ENCODE measurements at places on chromosomes 12 and 14.

- DNase-seq: no peak
Observed at GRCh38 chr14:71659159-71659558, 273.1 kb upstream of the RGS6 start.

- no peak for DNase-seq
Observed at GRCh38 chr14:96507723-96508122, 5.5 kb downstream of the PAPOLA start.

DNA sequence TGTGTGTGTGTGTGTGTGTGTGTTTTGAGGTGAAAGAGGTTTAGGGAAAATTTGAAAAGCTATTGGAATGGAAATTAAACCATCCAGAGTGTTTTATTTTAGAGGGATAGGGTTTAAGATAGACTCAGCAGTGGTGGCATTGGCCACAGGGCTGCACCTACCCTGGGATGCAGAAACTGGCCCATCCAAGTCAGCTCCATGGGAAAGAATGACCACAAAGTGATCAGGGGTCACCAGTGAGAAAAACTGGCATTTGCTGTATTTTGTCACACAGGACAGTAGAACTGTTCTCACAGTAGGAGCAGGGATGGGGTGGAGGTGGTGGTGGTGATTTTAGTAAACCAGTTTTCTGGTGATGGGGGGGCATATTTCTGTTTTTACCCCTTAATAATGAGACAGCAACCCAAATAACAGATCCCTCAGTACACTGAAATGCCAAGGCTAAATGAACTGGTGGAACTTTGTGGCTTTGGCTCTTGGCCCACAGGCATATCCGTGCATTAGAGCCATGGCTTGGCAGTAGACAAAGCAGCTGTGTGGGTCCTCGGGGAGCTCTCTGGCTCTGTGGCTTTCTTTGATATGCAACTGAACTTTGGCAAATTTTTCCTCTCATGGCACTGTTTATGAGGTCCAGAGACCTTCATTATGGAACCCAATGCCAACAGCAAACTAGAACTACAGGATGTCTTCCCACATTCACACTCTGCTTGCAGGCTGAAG lies 348.3 kb downstream of the ZFP36L1 start:
- peak; percentile 31 for DNase-seq

- no peak for DNase-seq
Observed at GRCh38 chr12:47819138-47819895, 386 bp downstream of the HDAC7 start.

DNA sequence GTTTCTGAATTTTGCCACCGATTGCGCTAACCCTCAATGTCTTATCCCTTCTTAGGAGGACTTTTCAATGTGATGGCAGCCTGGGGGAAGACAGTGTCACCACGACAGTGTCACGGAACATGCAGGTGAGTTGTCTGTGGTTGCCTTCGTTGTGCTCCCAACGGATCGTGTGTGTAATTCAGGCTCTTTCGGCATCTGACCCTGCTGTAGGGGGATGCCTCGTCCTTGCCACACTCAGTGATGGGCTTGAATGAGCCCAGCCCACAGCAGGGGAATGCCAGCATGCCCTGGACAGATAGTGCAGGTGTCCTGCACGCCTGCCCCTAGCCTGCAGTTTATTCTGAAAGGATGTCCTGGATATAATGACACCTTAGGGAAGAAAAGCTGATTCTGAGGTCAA lies 123.8 kb upstream of the RTL1 start:
- DNase-seq: no peak

DNA sequence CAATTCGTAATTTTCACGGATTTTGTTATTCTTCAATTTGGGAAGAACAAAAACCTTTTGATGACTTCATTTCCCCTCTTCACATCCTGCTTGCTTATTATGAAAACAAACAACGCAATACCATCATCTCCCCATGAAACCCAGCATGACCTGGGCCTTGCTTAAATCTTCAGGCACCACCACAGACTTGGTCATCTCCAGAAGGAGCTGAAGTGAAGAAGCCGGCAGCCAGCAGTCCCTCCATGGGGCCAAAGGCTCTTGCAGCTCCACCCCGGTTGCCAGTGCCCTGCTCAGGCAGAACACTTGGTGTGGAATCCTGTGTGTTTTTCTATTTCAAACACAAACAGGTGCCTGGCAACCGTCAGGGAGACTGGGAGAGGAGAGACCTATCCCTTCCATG lies 982.9 kb upstream of the TMEM132C start:
- no peak for DNase-seq

DNA sequence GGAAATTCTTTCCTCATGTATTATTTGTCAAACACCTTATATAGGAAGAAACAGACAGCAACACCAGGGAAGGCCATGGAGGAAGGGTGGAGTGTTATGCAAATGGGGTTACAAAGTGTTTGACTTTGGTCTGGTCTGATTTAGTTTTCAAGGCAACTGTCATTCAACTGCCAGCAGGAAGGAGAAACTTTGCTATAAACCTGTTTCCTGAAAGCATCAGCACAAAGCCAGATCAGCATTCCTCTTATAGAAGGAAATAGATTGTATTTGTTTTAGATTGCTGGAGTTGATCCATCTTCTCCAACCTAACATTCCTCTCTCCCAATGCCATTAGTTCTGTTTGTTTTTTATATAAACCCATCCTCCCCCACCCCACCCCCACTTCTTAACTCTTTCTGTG lies 65.7 kb downstream of the STAB2 start:
- no peak for DNase-seq

DNA sequence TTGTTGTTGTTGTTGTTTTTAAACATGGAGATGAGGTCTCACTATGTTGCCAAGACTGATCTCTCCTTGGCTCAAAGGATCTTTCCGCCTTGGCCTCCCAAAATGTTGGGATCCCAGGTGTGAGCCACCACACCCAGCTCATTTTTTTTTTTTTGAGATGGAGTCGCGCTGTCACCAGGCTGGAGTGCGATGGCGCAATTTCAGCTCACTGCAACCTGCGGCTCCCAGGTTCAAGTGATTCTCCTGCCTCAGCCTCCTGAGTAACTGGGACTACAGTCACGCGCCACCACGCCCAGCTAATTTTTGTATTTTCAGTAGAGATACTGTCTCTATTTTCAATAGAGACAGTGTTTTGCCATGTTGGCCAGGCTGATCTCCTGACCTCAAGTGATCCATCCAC lies 4.9 kb upstream of the CLIP1 start:
- DNase-seq: no peak

DNA sequence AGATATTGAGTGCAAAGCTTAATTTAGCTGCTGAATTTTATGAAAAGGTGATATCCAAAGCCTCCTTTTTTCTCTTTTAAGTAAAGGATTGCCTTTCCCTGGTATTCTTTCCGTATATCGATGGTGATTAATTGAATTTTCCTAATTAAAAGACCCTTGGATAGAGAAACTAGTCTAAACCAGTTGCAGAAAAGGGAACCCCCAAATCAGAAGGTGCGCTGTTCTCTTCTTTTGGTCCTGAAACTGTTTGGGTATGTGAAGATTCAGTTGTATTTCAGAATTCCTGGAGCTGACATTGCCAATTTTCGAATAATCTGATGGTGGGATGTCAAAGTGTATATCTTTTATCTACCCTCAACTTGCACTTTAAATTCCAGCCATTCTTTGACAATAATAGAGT lies 1.9 kb downstream of the GPHN start:
- no peak for DNase-seq

GRCh38 chr14:40368314-40368713 lies 936.1 kb upstream of the FBXO33 start:
- no peak for DNase-seq

GRCh38 chr12:71400481-71400880 lies 39.1 kb upstream of the LGR5 start:
- no peak for DNase-seq

DNA sequence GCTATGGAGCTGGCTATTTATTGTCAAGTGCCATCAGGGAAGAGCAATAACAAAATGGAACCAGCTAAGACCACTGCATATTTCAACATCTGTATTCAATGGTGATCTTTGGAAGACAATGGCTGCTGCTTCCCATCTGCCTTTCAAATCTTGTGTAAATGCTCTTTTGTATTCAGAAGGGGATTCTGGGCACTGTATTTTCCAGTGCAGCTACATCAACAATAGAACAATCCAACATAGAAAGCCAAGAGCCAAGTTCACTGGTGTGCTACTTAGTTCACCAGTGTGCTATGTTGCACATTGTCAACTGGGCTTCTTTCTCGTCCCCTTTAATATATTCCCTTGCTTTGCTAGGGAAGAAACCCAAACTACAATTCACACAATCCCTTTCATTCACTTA lies 128.8 kb upstream of the OR4E1 start:
- DNase-seq: no peak

DNA sequence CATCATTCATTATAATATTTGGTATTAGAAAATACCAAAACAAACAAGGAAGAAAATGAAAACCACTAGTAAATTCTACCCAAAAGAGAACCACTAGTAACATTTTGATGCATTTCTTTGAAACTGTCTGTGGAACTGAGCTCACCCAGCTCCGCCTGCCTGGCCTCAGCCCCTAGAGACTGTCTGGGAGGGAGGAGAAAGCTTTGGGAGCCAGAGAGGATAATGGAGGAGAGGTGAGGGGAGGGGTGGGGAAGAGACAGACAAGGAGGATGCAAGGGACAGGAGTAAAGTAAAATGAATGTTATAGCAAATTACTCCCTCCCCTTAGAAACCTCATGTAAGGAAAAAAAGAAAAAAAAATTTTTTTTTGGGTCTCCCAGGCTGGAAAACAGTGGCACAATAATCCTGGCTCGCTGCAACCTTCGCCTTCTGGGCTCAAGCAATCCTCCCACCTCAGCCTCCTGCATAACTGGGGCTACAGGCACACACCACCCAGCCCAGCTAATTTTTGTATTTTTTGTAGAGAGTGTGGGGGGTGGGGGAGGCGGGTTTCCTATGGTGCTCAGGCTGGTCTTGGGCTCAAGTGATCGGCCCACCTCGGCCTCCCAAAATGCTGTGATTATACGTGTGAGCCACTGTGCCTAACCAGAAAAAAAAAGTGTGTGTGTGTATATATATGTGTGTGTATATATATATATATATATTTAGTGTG lies 3.2 kb upstream of the MMP19 start:
- DNase-seq: no peak

DNA sequence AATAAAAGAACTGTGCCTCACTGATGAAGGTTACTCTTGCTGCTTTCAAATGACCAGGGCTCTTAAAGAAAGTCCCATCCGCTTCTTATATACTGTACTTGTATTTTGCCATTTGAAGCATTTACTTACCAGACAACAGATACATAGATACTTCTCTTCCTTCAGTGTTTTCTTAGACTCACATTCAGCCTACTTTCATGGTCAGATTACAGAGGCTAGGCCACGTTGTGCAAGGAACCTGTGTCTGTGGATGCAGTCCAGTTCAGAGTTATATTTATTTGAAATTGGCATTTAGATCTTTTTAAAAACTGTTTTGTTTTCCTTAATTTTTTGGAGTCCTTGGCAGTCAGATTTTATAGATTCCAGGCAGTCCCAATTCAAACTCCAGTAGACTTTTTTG lies 6.2 kb downstream of the CHURC1 start:
- DNase-seq: no peak

GRCh38 chr14:52467515-52468266 lies 84.6 kb downstream of the TXNDC16 start:
- DNase-seq: no peak

GRCh38 chr12:28497889-28498411 lies 307.7 kb downstream of the CCDC91 start:
- DNase-seq: no peak

GRCh38 chr14:97878727-97879126 lies 1081.5 kb downstream of the VRK1 start:
- DNase-seq: no peak

- no peak for DNase-seq
Observed at GRCh38 chr12:133225527-133225926, 10.2 kb downstream of the ANHX start.

GRCh38 chr14:75234173-75235115 lies 44.2 kb upstream of the FOS start:
- no peak for DNase-seq

GRCh38 chr12:118061873-118062843 lies 1.2 kb upstream of the WSB2 start:
- no peak for DNase-seq

GRCh38 chr12:54759751-54760150 lies 94.6 kb upstream of the MUCL1 start:
- DNase-seq: no peak

DNA sequence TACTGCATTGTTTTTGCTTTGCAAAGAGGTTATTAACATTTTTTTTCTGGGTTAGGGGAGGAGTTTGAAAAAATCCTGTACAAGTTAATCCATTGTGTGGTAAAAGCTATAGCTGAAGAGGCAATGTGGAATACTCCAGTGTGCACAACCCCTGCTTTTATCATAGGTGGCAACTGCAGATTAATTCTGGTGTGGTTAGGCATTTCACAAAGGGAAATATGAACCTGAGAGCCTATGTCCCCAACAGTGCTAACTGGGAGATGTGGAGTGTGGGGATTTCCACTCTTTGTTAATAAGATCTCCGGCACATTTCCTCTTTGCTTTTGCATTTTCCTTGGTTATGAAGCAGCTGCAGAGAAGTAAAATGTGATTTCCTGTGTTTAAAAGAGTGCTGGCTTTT lies 33.6 kb downstream of the PRORP start:
- DNase-seq: no peak

DNA sequence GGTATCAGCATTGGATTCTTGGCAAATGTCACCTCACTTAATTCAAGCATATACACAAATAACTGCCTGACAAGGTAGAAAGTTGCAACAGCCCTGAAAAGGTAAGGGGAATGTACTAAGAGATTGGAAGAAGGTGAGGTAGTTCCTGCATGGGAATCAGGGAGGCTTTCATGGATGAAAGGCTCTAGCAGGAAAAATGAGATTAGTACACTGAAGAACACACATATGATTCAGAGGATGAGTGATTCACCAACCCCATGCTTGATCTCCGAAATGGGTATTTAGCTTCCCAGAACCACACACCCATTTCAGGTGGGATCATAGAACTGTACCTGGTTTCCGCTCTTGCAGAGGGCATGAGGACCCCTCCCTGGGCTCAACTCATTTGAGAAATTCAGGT lies 65.8 kb downstream of the PAH start:
- no peak for DNase-seq

DNA sequence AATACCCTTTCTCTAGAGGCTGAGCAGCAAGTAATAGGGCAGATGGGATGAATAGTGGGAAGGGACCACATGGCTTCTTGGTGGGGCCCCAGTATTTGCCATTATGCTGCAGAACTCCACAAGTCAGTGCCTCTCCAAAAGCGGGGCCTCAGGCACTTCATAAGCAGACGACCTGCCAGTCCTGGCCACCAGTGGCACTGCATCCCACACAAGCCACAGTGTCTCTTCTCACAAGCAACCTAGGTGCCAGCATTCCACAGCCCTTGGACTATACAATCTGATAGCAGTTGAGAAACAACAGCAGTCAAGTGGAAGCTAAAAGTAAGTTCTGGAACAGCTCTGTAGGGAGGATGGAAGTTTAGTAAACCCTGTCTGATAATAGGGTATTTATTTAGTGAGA lies 4.2 kb upstream of the SLC8A3 start:
- DNase-seq: no peak

- no peak for DNase-seq
Observed at GRCh38 chr14:55610713-55611370, 30.8 kb downstream of the KTN1 start.
